Gastroesophageal sphincter (tissue), 4 donors: ENCODE measurements at places on chromosomes 5 and 9. TPM values are rescaled to one million over a fixed set of nuclear protein-coding genes. Genes with fewer than 3 reads are reported as not detected.

IL33 gene
- 79.1 TPM for total RNA-seq

C8G gene
- total RNA-seq, result not detected

GAPT gene
- 2.2 TPM for total RNA-seq

PCDHGB7 gene
- 12.3 TPM for total RNA-seq

IL17B gene
- total RNA-seq, result 2.3 TPM

SPATA31C1 gene
- total RNA-seq, result not detected

PCDHAC2 gene
- total RNA-seq, result 12.3 TPM

MROH2B gene
- not detected for total RNA-seq

MRRF gene
- 29.1 TPM for total RNA-seq

CDX1 gene
- total RNA-seq, result not detected

GZMA gene
- total RNA-seq, result 3.5 TPM

SHOC1 gene
- total RNA-seq, result not detected

LRRC19 gene
- total RNA-seq, result not detected

IRX2 gene
- total RNA-seq, result 2.6 TPM

UBAP2 gene
- total RNA-seq, result 29.3 TPM

HTR4 gene
- not detected for total RNA-seq

NR2F1 gene
- 111 TPM for total RNA-seq

SPINK7 gene
- 0.89 TPM for total RNA-seq

SLC6A3 gene
- total RNA-seq, result not detected

DRD1 gene
- total RNA-seq, result not detected

SLC25A2 gene
- total RNA-seq, result not detected

TMEM171 gene
- not detected for total RNA-seq

KIF4B gene
- 0.05 TPM for total RNA-seq

CDKN2B gene
- 6.2 TPM for total RNA-seq

PAM gene
- 247 TPM for total RNA-seq

WDR38 gene
- not detected for total RNA-seq

CCL27 gene
- not detected for total RNA-seq

TRPM3 gene
- 1.2 TPM for total RNA-seq

COL27A1 gene
- 4.2 TPM for total RNA-seq

PFN3 gene
- not detected for total RNA-seq

MAP1B gene
- total RNA-seq, result 704 TPM

CCDC187 gene
- not detected for total RNA-seq

GPR150 gene
- total RNA-seq, result 0.31 TPM

PCDHB13 gene
- 2.7 TPM for total RNA-seq
